Activated naive CD8-positive, alpha-beta T cell treated with anti-CD3 and anti-CD28 coated beads, Interleukin-2, amount 10 ng/mL, durations not matched to agents 7 days and 5 days (primary cell): ENCODE measurements at places on chromosomes 7 and 10. TPM values are rescaled to one million over a fixed set of nuclear protein-coding genes. Genes with fewer than 3 reads are reported as not detected.

NKX2-3 gene
- total RNA-seq: not detected

NACAD gene
- 0.11 TPM for total RNA-seq

NANOS1 gene
- total RNA-seq: 0.55 TPM

- DNase-seq: no peak
Measured at GRCh38 chr7:37209195-37209594, 239.5 kb downstream of the ELMO1 start.

DNA sequence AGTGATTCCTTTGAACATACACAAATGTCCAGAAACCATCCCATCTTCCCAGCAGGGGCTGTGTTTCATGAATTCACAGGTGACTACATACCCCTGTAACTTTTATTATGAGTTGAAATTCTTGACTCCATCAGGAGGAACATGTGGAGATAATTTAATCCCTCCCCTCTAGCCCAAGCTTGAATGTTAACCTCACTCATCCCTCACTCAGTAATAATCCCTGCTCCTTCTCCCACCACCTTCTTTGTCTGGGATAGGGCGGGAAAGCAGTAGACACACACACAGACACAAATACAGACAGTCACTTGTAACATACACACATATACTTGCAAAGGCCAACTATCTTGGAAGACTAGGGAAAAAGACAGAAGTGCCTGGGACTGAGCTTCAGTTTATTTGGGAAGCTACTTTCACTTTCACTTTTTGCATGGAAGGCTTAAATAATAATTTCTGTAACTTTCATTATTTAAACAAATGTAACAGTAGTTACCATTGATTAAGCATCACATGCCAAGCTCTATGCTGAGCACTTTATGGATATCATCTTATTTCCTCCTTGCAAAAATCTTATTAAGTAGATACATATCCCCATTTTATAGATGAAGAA is 7.3 kb downstream of the AASS start:
- no peak for DNase-seq

DNA sequence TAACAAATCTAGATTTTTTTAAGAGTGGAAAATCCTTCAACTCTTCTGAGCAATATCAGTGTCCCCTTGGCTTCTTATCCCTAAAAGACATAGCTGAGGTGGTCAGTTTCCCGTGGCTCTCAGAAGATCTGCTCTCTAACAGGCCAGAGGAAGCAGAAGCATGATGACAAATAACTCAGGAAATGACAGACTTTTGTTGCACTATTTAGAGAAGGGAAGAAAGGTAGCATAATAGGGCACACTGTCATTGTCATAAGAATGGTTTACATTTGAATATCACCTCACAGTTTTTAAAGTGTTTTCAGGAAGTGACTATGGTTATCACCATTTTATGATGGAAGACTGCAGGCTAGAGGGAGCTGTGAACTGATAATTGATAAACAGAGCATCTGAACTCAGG is 33.6 kb upstream of the RAPGEF5 start:
- DNase-seq: no peak

- no peak for DNase-seq
Measured at GRCh38 chr10:29948881-29949355, 110.5 kb downstream of the JCAD start.

DNA sequence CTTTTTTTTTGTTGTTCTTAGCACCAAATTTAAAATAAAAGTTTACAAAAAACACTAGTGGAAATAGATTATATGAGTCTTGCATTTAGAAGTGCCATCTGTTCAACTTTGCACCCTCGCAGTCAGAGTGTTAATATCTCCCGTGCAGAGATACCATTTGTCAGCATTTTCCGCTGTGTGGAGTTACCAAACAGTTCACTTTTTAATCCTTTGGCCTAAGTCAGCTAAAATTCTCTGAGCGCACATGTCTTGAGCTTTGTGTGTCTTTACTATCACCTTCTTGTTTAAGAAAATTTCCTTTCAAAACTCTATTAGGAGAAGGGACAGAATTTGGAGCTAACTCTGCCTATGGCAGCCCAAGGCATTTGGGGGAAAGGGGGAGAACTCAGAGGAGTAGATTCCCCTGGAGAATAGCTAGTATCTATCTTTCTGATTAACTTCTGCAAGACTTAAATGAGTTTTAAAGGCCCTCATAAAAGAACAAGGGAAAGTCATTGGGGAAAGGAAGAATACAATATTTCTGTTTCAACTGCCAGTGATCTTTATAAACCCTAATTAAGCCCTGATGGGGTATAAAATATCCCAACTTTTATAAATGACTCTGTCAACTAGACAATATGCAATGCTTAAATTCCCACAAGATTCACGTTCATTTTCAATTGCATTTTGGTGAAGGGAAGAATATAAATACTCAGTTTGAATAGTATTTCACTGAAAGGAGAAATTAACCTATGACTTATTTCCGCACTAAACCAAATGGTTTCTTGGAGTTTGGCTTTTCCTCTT is 114.9 kb upstream of the RAB11FIP2 start:
- no peak for DNase-seq

- no peak for DNase-seq
Measured at GRCh38 chr10:70592746-70593512, 9.6 kb downstream of the PRF1 start.
